ENCODE measurements at places on chromosomes 11 and 22.

GRCh38 chr11:28715726-28716125 is 607.5 kb downstream of the METTL15 start:
- no peak for DNase-seq

DNA sequence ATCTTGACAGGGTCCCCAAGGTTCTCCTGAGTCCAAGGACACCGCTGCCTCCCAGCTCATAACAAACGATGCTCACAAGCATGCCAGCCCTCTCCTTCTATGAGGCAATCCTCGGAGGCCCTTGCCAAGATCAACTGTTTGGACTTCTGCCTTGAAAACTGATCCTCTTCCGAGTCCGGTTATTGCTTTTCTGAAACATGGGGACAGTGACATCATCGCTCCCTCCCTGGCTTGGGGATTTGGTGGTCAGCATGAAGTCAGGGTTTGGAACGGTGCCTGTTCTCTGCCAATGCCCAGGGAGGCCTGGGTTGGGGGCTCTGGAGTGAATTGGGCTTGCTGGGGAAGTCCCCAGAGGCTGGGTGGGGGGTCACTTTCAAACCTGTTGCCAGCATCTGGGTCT is 149.3 kb downstream of the FBXO7 start:
- peak; percentile 64 for DNase-seq

GRCh38 chr22:24434471-24435322 is 7.3 kb downstream of the ADORA2A start:
- peak; percentile 71 for DNase-seq

DNA sequence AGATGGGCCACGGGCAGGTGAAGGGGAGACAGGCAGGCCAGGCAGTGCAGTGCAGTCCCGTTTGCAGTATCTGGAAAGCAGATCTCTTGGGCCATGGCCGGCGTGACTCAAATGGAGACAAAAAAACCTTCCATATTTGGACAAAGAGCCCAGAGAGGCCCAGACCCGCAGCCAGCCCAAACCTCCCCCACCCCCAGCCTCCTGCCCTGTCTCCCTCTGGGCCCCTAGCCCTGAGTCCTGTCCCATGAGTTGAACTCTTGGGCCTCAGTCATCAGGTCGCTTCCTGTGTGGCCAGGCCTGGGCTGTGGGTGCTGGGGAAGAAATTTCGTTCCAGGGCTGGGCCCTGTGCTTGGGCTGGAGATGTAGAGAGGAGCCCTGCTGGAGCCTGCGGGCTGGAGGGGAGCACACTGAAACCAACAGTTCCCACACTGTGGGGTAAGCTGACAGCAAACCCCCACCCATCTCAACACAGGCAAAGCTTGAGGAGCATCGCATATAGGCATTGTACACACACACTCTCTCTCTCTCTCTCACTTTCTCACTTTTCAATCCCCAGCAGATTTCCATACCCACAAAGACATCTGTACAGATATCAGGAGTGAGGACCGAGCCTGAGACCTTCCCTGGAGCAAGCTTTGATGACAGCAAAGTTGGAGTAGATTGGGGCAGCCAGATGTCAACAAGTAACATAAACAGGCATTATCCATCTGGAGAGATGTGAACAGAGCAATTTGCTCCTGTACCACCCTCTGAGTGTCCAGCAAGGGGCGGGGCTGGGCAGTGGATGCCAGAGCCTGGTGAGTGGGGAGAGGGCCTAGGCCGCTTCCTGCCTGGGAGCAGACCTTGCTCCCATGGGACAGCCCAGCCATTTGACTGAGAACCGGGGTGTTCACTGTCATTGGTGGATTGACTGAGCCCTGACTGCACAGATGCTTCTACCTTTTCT is 17.2 kb downstream of the ARHGEF17 start:
- peak; percentile 90 for DNase-seq

DNA sequence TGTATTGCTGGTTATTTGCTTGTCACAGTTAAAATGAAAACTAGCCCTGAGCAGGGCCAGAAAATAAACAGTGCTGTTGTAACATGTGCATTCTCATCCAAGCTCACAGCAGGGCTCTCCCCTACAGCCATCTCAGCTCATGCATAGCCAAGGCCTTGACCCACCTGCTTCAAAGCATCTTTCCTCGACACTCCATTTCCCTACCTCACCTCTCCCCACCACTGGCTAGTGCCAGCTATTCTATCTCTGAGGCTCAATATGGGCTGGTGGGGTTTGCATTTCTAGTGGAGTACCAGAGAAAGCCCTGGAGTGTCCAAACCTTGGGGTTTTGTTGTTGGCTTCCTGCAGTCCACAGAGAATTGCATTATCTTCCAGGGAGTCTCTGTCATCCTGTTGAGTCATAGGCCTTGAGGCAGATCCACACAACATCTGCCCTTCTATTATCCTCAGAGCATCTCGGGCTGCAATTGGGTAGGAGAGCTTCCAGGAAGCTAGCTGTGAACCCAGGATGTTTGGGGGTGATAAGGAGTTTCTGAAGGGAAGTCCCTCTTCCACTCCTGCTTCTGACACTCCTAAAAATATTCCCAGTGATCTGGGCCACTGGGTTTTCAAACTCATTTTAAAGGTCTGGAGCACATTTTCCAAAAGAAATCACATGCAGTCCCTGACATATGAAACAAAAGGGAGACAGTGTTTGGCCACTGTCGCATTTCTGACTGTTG is 36.1 kb upstream of the AMOTL1 start:
- peak; percentile 99 for DNase-seq

DNA sequence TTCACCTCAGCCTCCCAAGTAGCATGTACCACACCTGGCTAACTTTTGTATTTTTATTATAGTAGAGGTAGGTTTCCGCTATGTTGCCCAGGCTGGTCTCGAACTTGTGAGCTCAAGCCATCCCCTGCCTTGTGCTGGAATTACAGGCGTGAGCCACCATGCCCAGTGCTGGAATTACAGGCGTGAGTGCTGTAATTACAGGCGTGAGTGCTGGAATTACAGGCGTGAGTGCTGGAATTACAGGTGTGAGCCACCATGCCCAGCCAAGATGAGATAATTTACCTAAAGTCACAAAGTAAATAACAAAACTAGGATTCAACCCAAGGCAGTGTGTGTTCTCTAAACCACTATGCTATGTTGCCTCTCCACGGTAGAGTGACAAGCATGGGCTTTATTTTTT is 3.6 kb upstream of the UBXN1 start:
- no peak for DNase-seq

DNA sequence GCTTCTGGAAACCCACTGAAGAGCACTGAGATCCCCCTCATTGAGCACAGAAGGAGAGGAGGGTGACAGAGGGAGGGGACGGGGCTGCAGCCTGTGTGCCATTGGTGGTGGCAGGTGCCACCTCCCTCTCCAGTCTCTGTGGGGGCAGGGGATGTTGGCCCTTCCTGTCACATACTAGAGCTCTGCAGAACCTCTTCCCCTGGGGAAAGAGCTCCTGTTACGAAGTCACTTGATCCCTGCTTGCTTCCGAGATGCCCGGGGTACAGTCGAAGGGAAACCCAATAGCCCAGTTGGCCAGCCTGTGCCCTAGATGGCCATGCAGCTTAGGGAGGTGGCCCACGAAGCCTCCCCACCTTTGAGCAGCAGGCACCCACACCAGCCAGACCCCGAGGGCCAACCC is 29.4 kb downstream of the DAGLA start:
- DNase-seq, result no peak

GRCh38 chr11:117820071-117820470 is 4.5 kb downstream of the FXYD2 start:
- no peak for DNase-seq

DNA sequence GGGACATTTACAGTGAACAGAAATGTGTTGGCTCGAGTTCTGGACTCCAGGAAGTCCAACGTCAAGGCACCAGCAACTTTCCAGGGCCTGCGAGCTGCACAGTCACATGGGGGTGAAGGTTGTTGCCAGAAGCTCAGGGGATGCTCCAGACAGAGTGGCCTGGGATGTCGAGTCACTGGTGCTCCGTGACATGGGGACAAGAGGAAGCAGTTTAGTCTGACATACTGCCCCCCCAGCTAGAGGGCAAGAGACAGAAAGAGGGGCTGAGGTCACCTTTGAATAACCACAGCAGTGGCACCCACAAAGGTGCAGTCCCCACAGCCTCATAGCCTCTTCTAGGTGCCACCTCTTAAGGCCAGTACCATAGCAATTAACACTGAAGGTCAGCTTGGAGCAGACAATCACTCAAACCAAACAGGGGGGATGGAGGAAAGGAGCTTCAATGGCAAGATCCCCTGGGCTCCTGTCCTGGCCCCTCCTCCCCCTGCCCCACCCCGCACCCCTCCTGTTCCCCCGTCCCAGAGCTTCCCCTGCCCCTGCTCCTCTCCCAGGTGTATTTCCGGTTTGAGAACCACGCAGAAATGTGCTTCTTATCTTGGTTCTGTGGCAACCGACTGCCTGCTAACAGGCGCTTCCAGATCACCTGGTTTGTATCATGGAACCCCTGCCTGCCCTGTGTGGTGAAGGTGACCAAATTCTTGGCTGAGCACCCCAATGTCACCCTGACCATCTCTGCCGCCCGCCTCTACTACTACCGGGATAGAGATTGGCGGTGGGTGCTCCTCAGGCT is 3.8 kb downstream of the APOBEC3D start:
- no peak for DNase-seq

GRCh38 chr11:128240546-128240945 is 346.8 kb downstream of the ETS1 start:
- DNase-seq, result no peak

DNA sequence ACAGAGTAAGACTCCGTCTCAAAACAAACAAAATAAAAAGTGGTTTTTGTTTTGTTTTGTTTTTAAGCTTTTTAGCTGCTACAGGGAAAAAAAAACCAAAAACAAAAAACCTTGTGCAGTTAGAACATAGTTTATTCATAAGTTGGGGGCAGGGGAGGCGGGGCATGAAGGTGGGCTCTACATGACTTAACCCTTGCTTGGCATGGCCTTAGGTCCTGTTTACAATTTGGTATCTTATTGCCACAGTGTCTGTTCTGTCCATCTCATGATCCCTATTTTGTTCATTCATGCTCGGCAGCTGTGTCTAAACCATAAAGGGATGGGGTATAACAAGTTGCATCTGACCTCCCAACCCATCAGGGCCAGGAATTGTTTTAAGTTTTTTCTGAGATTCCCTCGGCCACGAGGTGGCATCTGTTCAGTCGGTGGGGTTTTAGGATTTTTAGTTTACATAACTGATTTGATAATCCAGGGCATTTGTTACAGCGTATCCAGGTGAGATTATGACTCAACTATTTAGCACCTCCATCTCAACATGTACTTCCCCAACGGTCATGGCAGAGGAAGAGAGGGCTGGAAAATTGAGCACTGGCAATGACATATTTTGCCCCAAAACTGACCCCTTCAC is 6.9 kb downstream of the AP5B1 start:
- DNase-seq, result no peak

- no peak for DNase-seq
Measured at GRCh38 chr22:17436981-17437412, 67.7 kb downstream of the CECR2 start.

DNA sequence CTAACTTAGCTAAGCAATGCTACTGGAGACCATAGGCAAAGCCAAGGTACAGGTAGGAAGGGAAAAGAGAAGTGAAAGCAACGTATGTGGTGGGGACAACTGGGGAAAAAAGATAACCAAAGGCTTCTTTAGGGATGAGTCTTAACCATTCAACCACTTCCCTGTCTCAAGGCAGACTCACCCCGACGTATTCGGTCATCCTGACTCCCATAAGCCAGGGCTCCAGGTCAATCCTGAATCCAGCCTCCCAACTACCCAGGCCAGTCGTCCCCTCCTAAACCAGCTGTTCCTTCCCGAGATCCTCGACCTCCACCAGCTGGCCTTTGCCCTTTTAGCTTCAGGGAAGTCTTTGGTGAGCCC is 330 bp downstream of the ACP2 start:
- DNase-seq, result peak; percentile 31

DNA sequence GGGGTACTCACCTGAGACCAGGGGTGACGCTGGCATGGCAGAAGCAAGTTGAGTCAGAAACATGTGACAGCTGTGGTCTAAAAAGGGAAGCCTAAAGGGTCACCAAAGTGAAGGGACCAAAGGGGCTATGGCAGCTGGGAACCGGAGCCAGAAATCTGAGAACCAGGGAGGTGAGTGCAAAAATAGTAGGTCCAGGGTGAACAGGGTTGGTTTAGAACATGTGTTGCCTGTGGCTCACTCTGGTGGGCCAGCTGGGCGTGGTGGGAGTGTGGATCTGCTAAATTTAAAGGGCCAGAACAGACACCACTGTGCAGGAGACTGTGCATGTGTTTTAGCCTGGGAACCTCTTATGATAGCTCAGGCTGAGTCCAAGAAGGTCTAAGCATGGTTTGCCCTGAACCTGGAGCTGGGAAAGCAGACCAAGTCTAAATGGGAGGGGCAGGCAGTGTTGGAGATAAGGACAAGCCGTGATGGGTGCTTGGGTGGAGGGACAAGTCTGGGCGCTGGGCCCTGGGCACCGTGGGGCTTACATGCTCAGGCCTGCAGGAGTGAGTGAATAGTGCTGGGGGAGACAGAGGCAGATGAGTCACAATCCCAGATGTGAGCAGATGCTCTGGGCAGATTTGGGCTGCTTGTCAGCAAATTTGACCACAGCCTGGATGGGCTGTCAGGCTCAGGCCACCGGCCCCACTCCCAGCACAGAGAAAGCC is 41.4 kb upstream of the ZBED5 start:
- no peak for DNase-seq

GRCh38 chr11:64358536-64358906 is 441 bp upstream of the RPS6KA4 start:
- no peak for DNase-seq

DNA sequence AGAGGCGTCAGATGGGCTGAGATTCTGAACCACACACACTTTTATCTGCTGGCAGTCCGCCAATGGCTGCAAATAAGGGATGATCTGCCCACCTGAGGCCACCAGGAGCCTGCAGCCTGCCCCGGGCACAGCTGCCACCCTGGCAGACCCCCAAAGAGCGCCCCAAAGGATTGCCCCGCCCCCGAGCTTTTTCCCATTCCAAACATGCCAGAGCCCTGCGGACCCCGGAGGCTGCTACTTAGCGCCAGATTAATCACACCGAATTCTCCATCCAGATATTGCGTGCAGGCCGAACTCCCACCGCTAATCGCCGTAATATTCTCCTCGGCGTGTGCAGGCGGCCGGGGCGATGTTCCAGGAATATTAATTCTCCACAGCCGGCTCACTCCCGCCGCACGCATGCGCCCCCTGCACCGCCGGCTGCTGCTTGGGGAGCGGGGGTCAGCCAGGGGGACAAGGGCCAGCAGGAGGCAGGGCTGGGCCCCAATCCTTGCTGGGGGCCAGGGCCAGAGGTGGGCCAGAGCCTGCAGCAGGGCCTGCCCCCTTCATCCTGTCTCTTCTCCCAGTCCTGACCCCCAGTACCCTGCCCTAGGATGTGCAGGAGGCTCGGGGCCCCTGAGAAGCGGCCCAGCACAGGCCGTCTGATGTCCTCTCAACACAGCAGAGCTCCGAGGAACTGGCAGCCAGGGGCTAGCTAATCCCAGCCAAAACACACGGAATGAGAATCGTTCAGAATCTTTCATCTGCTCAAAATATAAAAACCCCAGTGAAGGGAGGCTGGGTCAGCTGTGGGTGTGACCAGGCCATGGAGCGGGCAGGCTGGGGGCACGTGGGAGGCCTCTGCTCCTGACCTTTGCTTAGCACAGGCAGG is 19.5 kb upstream of the TCF20 start:
- no peak for DNase-seq

- DNase-seq, result no peak
Measured at GRCh38 chr11:29029452-29029851, 921.3 kb downstream of the METTL15 start.
